OCI-LY7 (cell line): ENCODE measurements at places on chromosomes 4 and X. TPM values are rescaled to one million over a fixed set of nuclear protein-coding genes. Genes with fewer than 3 reads are reported as not detected.
A peak's percentile ranks its signal among the peaks of the same experiment; 100 is the strongest.

The SYP gene
- 2.3 and 2.9 TPM in 2 replicates for total RNA-seq

DNA sequence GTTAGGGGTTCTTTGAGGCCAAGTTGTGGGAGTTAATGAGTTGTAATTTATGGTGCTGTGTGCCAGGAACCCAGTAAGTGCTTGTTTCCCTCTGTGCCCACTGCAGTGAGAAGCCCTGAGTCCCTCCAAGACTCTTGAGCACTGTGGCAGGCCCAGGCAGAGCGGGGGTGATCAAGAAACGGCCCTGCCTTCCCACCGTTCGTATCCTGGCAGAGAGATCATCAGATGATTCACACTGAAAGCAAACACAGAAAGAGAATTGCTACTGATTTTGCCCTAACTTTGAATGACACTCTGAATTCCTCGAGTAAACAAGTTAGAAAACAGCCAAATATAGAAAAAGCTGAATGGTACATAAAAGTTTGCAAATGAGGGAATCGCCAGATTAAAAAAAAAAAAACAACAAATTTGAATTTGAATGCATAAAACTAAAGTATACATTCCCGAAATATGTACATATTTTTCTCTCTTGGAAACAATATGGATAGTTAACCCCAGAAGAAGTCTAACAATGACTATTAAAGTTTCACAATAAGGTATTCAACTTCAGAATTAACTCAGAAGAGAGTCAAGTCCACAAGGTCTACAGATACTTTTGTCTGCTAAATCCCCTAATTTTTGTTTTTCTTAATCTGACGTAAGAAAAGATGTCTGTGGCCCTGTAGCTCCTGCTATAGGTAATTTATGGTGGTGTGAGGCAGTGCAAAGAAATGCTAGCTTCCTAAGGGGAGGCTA is 71.8 kb downstream of the AFAP1 start:
- no peak for DNase-seq

GRCh38 chr4:121717680-121718237 is 21.0 kb upstream of the ANXA5 start:
- DNase-seq, result no peak

GRCh38 chr4:64384237-64385203 is 24.7 kb downstream of the TECRL start:
- no peak for DNase-seq

The DDIT4L gene
- not detected in 2 replicates for total RNA-seq

DNA sequence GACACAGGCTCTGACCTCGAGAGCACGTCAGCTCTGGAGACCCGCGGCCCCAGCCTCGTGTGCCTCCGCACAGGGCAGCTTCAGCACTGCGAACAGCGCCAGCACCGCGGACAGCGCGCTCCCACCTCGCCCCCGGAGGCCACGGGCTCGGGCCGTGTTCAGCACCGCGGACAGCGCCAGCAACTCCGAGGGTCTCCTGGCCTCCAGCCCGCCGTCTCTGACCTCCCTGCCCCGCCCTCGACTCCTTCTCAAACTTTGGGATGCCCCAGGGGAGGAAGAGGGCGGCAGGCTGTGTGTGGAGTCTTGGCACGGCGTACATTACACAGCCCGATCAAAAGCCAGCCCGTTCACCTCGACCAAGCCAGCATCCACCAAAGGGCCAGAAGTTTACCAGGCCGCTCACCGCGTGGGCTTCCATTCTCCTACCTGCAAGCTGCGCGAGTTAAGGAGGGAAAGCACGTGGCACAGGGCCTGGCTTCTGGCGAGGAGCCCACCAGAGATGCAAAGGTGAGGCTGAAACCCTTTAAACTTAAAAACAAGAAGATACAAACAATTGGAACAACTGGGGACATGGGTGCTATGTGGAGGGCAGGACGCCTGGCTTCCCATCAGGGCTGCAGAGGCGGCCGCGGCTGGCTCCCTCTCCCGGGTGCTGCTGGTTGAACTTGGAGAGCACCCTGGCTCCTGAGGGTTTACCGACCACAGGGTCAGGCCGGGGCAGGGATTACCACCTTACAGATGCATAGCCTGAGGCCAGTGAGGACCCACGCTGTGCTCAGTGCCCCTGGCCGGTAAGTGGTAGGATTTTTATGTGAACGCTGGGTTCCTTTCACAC is 4.5 kb upstream of the NKX1-1 start:
- peak; percentile 38 for DNase-seq

The EDNRA gene
- total RNA-seq, result not detected in 2 replicates

DNA sequence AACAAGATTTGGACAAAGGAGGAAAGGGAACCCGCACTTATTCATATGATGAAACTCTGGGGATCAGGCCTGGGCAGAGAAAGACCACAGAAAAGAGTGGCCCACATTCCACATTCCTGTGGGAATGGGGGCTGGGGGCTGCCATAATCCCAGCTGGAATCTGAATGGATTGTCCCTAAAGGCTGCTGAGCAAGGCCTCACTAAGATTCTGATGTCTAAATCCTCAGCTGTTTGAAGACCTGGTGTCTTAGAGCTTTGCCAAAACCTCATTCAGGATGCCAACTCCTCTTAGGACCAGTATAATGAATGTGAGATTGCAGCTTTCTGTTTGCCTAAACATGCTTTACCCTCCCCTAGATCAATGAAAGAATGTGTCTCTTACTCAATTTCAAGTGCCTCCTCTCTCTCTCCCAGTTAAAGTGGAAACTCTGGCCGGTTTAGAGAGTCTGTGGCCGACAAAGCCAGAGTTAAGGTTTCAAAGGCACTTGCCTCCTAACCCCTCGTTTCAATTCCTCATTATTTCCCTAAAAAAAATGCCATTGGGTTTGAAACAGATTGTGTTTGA is 33.3 kb upstream of the GPC4 start:
- no peak for DNase-seq

GRCh38 chr4:164768516-164768915 is 14.6 kb downstream of the SMIM31 start:
- DNase-seq, result peak; percentile 7

GRCh38 chr4:3408793-3409330 is 32.9 kb upstream of the HGFAC start:
- no peak for DNase-seq

The NXF2 gene
- total RNA-seq, result not detected in 2 replicates

The PPEF2 gene
- total RNA-seq, result 0.42 TPM in 1 of 2 replicates, not detected in the other

DNA sequence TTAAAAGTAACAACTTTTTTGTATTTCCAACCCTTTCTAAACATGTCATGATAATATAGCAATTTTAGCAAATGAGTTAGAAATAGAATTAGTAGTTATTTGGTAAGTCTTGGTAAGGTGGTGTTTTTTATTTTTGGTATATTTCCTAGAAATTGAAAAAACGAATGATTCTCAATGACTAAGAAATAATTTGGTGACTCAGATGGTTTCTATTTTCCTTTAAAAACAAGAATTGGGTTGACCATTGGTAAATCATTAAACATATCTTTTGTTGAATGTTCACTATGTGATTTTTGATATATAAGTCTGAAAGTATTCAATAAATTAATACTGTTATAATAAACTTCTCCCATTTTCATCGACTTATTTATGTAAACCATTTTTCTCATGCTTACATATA is 206.2 kb upstream of the BANK1 start:
- no peak for DNase-seq

The TKTL2 gene
- not detected in 2 replicates for total RNA-seq

DNA sequence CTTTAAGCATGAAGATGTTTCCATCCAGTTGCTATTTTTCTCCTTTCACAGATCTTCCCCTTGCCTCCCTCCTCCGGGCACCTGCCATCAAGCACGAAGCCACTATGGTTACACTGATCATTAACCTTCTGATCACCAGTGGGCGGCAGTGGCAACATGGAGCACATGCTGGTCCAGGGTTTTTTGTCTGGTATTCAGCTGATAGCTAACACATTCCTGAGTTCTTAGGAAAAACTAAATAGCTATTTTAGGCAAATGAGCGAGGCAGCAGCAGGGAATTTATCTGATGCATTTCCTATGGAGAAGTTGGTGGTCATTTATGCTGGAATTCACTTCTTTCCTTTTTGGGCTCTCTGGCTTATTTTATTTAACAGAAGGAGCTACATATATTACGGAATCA is 22.9 kb downstream of the SHISA3 start:
- no peak for DNase-seq

DNA sequence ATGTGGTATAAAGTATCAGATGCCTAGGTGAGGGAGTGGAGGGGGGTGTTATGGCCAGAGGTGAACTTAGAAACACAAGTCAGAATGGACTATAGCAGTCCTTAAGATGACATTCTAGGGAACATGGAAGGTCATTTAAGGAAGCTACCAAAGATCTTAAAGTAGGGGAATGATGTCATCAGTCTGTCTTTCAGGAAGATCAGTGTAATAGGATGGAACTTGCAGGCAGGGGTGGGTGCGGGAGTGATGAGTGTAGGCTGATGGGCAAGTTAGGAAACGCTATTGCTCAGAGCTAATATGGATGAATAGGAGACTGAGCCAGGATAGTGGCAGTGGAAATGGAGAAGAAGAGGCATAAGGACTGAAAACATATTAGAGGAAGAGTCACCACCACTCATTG is 27.5 kb upstream of the CWH43 start:
- DNase-seq, result no peak

DNA sequence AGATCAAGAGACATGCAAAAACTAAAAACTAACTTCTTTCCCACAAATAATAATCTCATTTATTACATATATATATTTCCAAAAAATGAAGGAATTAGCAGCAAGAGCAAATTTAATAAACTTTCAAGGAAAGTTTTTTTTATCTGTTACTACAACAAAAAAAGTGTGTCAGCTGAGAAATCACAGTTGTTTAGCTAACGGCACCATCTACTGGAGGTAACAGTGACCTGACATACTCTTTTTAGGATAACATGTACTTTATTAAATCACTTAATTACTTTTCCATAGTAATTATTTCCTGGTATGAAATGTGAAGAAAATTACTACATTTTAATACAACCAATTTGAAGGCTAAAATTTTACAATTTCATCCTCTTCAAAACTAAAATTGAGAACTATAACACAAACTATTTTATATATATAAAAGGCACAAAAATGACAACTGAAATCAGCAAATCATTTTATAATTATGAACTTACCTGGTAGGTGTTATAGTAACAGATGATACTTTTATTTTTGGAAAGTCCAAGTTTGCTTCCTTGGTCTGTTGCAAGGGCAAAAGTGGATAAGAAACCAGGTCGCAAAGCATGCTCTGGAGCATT is 9.1 kb downstream of the LAMTOR3 start:
- DNase-seq, result peak; percentile 66

DNA sequence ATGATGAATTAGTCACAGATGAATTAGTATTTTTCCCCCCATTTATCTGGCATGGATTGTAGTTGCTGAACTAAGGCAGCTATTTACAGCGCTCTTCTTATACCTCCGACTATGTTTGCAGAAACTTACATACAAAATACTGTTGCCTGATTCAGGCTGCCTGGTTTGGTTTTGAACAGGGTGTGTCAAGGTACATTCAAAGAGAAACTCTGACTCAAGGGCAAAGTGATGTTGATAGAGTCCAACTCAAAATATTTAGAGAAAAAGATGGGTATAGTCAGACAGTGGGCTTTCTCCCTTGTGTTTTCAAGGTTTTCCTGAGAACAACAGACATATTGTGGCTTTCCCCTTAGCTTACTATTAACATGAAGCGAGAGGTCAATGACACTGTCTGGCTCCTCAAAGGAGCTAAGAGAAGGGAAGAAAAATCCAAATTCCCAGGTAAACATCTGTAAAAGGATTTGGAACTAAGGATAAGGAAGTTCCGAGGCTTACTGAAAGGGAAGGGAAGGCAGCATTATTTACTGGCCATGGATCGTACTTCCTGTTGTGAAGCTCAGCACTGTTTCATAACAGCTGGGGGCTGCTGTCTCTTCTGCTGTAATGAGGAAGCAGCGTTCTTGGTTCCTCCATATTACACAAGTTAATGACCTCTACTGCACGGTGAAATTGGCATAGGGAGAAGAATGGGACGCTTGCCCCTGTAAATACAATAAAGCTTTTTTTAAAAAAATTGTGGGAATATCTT is 30.9 kb downstream of the FAM9C start:
- peak; percentile 72 for DNase-seq

The RASL11B gene
- total RNA-seq, result not detected in 2 replicates

DNA sequence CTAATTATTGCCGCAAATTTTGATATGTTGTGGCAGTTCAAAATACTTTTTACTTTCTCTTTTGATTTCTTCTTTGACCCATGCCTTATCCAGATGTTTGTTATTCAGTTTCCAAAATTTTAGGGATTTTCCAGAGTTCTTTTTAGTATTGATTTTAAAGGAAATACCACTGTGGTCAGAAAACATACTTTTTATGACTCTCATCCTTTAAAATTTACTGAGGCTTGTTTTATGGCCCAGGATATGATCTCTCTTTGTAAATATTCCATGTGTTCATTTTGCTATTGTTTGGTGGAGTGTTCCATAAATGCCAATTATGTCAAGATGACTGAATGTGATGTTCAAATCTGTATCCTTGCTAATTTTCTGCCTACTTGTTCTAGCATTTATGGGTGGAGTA is 272.3 kb upstream of the DIPK2B start:
- DNase-seq, result no peak

DNA sequence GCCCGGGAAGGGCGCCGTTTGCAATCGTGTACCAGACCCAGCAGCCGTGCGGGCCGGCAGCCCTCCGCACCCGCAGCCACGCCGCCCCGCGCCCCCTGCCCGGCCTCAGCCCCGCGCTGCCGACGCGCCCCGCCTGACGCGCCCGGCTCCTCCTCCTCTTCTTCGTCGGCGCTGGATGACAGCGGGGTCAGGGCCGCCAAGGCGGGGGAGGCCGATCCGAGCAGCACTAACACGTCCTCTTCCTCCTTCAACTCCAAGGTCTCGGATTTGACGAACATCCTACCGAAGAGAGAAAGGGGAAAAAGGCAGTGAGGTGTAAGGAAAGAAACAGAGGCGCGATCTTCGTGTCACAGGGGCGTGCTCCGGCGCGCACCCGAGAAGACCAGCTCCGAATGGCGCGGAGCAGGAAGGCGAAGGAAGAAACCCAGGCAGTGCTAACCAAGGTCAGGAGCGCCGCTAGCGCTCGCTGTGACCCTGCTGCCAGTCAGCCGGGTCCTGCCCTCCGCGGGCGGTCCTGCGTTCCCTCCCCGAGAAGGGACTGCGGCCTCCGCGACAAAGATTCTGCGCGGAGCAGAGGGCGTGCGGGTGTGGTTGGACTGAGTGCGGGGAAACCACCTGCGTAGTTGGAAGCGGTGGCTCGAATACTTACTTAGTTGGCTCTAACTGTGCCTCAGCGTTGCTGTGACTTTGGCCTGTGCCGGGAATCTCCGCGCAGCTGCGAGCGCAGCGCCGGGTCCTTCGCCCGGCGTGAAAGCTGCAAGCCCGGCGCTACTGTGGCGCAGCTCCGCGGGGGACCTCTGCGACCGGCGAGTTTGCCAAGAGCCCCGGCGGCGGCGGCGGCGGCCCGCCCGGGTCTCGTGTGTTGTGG is 548 bp downstream of the NEUROG2 start:
- DNase-seq, result peak; percentile 35

The SRPX gene
- not detected in 2 replicates for total RNA-seq

DNA sequence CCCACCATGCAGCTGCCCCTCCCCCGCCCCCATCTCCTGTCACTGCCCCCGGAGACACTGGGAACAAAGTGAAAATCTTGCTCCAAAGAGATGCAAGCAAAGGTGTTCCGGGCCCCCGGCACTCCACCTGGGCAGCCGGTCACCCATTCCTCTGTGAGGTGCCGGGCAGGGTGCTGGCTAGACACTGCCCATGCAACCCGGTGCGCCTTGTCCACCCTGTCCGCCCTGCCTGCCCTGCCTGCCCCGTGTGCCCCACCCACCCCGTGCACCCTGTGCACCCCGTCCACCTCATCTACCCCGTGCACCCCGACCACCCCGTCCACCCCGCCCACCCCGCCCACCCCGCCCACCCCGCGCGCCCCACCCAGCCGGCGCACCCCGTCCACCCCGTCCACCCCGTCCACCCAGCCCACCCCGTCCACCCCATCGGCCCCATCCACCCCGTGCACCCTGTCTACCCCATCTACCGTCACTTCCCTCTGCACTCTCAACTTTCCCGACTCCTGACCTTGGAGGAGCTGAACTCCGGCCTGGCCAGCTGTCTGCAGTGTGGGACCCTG is 31.9 kb upstream of the FGFR3 start:
- no peak for DNase-seq
